ENCODE measurements at places on chromosomes 2 and 18.

- DNase-seq = peak; percentile 49
These were observed 137.1 kb upstream of the CCDC68 start for GRCh38 chr18:55096263-55096951.

GRCh38 chr2:202932425-202933138, 20.5 kb downstream of the CARF start:
- no peak for DNase-seq

- no peak for DNase-seq
These were observed 591.0 kb downstream of the ARHGAP15 start for GRCh38 chr2:143720095-143720664.

DNA sequence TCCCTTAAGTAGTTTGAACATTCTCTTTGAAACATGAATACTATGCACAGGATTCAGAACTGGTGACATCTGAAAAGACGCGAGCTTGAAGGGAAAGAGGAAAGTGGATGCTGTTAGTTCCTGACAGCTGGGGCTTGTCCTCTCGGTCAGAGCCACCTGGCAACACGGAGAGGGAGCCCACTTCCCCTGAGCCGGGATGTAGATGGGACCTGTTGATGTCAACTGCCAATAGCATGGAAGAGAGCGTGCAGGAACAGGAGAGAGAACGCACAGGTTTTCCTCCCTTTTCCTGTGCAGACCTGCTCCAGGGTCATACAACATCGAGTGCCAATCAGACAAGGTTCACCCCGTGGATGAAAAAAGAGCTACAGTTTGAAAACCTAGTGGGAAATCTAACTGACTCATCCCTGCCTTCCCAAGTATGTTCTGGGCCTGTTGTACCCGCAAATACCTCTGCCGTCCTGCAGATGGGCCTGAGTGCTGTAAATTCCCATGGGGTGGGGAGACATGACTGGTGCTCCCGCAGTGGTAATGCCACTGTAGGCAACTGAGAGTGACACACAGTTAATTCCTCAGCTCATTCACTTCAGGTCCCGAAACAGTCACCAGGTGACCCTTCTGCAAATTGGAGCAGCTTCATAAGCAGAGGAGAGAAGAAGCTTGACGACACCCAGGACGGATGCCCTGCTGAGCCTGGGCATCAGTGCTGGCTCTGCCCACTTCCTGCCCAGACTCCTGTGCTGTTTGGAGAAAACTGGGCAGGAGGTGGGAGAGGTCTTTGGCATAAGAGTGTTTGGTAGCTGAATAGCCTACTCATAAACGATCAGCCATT, 13.9 kb upstream of the MBP start:
- DNase-seq = no peak

DNA sequence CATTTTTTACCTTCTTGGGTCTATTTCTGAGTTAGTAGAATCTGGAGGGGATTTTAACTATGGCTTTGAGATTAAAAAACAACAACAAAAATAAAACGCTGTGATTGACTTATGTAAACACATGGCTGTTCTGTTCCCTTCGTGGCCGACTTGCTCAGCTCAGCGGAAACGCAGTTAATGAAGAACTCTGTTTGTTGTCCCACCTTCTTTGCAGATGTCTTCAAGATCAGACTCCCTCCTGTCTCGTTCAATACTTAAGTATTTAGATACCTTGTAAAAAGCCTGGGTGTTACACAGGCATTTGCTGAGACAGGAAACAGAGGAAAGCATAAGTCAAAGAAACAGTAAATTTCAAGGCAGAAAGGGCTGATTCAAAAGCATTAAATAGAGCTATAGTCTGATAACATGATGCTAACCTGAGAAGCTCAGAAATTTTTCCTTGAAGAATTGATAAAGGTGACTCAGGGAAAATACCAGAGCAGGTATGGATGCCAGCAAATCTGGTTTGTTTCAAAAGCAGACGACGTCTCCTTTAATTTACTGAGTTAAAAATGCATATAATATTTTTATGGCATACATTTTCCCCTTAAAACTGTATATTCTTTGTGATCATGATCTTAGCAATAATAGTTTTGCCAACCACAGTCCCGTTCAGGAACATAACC, 21.7 kb upstream of the POLI start:
- no peak for DNase-seq

DNA sequence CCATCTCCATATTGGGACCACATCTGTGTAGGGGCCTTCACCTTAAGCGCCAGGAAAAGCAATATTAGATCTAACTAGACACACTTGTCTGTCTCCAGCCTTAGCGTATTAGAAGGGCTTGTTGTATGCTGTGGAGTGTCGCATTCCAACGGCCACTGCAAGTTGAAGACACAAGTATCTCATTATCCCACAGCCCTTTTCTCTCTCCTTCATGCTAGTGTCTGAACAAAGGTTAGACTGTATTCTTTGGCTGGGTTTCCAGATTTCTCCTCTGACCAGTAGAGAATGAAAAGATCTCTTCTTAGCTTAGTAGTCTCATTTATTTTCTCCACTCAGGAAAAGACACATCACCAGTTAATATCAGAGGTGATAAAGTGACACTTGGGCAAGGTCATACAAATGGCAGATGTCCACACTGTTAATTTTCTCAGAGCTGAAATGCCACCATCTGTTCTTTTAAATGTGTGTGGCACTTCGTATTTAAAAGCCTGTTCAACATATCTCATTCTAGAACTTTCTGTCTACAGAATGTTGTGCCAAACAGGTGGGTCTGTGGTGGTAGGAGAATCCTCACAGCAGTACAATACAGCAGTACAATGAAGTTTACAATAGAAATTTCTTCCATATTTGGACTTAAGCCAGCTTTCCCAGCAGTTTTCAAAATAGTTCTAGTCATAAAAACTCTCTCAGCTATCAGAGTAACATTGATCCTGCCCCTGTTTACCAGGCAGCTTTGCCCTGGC, 94.0 kb upstream of the ITGA6 start:
- no peak for DNase-seq

GRCh38 chr2:23703037-23703582, 223.8 kb downstream of the ATAD2B start:
- no peak for DNase-seq

GRCh38 chr2:95068256-95068655, 42.7 kb downstream of the MAL start:
- DNase-seq = no peak

DNA sequence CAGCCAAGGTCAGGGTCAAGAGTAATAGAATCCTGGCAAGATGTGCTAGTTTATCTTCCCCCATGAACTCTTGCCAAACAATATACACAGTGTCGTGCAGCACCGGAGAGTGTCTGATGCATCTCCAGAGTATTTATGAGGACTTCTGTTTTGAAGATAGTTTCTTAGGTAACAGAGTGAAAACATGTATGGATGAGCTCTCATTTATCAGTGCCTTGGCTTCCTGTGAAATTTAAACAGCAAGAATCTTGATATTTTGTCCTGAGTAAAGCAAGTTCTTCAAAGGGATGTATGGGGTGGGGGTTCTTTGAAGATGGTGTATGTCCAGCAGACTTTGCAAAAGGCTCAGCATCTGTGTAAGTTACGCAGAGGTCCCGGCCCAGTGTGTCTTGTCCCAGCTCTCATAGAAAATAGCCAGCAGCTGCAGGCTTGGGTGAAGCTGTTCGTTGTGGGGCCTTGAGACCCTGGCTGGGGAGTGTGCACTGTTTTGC, 361.0 kb upstream of the NT5C1B start:
- peak; percentile 50 for DNase-seq

All from right forelimb (tissue), 1 donor.